ENCODE measurements at places on chromosomes 1 and 21.

DNA sequence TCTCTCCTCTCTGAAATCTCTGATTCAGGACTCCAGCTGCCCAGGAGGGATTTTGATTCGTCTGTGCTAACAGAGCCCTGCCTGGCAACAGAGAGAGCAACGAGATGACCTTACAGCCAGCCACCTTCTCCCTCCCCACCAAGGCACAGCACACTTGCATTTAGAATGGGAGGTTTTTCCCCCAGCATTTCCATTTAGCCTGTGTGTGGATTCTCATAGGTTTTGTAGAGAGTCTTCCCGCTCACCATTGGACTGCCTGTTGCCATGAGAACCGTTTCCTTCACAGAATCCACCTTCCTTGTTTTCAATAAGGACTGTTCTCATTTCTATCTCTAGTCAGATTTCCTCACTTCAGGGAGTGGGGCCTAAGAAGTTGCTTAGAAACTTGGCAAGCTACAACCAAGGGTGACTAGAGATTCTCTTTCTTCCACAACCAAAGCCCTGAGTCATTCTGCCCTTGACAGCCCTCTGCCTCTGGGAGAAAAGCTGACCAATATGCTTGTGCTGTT is 5.8 kb upstream of the IKBKE start:
- DNase-seq, result peak; percentile 65

DNA sequence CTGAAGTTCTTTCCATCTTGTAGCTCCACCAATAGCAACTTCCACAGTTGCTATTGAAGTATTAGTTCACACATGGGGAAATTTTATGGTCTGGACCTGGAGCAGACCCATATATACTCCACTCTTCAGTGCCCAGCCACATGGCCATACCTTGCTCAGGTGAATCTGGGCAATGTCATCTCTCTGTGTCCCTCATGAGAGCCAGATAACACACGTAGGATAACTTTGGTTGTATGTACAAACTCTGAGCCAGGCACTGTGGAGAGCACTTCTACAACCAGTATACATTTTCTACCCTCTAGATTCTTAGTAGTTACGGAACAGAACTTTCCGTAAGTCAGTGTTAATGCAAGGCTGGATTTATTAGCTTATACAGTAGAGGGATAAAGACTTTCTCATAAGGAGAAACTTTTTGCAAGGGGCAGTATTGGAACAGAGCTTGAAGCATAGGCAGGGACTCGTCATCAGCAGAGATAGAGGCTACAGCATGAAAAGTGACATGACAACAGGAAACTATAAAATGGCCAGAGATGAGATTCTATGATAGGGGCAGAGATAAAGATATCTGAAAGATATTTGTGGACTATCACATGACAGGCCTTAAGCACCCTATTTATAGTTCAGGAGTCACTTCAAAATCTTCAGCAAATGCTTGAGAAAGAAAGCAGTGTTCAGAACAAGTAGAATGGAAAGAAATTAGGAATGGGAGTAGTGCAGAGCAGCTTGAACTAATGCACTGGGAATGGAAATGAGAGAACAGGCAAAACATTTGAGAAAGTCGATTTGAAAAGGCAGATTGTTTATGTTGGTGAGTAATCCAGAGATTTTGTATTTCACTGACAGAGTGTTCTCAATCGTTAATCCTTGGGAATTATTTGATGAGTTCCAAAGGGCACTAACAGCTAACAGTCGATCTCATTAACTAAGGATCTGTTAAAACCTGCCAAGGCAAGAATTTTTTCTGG is 481.8 kb downstream of the USP25 start:
- peak; percentile 67 for DNase-seq

DNA sequence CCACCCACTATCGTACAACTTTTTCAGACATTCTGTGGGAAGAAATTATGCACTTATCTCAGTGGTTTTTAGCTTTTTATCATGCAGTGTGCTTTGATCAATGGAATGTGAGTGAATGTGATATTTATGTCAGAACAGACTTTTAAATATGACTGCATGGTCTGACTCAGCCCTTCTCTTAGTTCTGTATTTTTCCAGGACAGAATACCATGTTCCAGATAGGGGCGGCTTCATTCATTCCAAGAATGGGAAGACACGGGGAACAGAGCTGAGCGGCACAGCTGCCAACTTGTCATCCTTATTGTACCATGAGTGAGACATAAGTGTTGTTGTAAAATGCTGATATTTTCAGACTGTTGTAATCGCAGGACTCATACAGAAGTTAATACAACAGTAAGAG is 214.6 kb upstream of the NCAM2 start:
- peak; percentile 71 for DNase-seq

GRCh38 chr1:172246521-172247390 is 173.7 kb upstream of the C1orf105 start:
- no peak for DNase-seq

GRCh38 chr1:44803312-44804095 is 3.3 kb downstream of the PLK3 start:
- DNase-seq, result no peak

DNA sequence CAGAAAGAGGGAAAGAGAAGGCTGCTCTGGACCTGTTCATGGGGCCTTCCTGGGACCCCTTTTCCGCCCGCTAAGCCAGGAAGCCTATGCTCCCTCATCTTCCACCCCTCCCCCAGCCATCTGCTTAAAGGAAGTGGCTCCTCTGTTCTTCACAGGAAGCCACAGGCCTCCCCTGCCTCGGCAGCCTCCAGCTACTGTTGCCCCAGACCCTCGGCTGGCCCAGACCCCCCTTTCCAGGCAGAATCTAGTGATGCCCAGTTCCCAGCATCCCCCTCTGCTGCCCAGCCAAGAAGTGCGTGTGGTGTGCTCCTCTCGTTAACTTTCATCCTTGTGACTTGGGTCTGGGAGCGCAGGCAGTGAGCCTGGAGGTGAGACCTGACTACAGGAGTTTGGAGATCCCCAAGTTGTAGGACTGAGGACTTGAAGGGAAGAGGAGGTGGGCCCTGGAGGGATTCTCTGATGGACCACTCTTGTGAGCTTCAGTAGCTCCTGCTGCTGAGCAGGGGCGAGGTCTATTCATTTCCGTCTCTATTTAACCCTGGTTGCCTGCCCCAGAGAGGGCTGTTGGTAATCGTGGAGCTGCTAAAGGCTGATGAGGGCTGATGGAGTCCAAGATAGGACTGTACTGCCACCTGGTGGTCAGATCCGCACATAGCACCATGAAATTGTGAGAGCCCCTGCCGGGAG is 9.1 kb downstream of the IFI6 start:
- peak; percentile 87 for DNase-seq

DNA sequence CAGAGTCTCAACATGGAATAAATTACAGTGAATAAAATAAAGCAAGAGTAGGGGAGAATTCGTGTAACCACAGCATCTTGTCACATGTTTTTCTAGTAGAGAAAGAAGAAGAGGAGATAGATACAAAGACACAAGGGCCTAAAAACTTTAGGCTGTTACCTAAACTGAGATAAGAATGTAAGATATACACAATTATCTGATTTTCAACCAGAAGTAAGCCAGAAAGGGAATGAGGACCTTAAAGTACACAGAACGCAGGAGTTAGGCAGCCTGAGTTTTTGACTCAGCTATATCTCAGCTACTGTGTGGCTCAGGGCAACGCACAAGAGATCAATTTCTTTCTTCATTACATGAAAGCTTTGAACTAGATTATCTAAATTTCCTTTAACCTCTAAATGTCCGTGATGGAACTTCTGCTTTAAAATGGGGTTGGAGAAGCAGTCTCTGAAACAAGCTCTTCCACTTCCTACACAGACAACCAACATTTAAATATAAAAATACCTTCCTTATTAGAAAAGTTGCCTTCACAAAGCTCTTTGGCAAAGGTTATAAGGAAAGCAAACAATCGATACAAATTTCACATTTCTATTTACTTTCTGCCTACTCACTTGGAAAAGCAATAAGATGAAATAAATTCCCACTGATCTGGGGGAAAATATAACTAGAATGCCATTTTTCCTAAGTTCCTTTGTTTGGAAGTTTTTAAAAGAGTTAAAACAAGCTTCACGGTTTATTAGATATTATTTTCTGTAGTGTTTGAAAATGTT is 5.2 kb upstream of the RGS13 start:
- DNase-seq, result no peak

DNA sequence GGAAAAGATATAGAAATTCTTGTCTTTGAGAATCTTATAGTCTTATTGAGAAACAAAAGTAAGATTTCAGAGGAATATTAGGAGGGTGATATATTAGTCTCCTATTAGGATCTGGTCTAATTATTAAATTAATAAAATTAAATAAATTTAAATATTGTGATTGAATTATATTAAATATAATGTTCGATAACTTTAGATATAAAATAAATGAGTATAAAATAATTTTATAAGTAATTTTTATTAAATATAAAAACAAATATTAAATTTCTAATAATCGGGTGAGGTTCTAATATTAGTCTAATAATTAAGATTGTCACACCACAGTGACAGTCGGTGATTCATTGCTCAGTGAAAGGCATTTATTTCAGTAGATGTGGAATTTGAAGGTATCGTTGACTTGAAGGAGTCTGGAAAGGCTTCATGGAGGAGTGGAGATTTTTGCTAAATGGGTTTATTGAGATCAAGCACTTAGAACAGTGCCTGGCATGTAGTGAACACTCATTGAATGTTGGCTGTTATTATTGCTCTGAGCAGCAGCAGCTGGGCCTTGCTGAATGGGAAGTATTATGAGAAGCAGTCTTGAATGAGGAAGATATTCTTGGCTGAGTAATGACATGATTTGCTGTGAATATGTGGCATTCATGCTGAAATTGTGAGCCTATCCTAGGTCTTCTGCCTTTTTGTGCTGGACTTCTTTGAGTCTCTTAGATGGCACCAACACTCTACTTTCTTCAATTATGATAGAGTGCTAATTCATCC is 74.6 kb downstream of the USP25 start:
- DNase-seq, result peak; percentile 88

DNA sequence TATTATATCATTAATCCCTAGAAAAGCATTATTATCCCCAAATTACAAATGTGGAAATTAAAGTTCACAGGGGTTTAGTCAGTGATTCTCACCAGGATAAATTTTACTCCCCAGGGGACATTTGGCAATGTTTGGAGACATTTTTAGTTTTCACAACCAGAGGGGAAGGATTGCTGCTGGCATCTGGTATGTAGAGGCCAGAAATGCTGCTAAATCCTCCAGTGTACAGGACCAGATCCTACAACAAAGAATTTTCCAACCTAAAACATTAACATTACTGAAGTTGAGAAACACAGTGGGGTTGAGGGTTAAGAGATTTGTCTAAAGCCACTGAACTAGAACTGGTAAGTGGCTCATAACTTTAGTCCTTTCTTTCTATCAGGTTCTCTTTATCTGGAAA is 162.0 kb upstream of the SYT6 start:
- DNase-seq, result no peak

DNA sequence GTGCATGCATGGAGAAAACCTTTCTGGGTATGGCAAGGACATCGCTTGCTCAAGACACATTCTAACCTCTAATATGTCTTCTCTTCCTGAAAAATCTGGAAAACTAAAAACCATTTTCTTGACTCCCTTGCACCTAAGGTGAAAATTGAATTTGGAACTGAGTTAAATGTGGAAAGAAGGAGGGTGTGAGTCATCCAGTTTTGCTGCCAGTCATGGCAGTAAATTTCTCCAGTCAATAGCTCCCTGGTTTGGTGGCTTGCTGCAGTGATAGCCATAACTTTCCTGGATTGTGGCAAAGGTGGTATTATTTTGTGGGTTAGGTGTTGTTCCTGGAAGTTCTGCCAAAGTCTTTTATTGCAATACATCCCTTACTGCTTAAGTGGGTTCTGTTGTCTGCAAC is 2.5 kb downstream of the ZCCHC17 start:
- peak; percentile 7 for DNase-seq

GRCh38 chr1:232471250-232471649 is 158.7 kb downstream of the SIPA1L2 start:
- DNase-seq, result no peak

DNA sequence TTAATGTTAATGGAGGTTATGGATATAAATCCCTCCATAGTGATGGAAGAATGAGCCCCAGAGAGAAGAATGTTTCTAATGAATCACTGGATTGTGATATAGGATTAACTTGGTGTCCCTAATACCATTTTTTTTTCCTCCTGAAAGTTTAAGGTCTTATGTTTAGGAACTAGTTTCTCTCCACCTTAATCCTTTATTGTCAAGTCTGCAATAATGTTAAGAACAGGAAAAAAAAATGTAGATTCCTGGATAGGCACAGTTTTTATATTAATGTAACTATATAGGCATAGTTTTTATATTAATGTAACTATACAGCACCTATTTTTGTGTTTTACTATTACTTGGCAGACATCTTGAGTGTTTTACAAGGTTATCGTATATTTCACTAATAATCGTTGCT is 34.9 kb downstream of the NFIA start:
- DNase-seq, result no peak

DNA sequence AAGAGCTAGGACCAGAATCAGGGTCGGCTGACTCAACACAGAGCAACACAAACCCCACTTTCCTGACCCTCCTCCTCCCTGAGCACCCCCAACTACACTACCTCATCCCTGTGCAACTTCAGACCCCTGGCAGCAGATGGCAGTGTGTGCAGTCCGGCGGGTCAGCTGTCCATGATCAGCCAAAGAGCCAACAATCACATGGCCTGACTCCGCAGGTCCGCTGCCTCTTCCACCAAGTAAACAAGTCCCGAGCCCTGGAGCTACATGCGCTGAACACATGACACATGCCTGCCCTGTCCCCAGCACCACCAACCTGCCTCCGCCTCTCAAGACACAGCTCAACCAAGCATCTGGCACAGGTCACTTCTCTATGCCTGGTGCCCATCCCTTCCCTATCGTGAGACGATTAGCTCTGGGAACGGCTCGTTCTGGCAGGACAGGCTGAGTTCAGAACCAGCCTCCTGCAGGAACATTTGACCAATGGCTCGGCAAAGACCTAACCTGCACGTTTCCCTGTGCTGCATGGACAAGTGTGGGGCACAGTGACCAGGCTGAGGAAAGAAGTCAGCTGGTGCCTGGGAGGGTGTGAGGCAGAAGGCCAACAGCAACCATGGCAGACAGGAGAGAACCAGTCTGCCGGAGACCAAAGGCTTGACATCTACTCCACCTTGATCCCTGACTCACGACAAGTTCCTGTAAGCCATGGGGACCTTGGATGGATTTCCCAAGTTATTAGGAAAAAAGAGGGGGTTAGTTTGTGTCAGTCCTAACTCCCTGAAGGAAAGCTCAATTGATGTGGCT is 60.3 kb downstream of the CD46 start:
- DNase-seq, result peak; percentile 92

GRCh38 chr21:42381347-42381984 is 14.4 kb downstream of the TMPRSS3 start:
- DNase-seq, result no peak

GRCh38 chr1:235632506-235633401 is 16.8 kb downstream of the GNG4 start:
- no peak for DNase-seq

DNA sequence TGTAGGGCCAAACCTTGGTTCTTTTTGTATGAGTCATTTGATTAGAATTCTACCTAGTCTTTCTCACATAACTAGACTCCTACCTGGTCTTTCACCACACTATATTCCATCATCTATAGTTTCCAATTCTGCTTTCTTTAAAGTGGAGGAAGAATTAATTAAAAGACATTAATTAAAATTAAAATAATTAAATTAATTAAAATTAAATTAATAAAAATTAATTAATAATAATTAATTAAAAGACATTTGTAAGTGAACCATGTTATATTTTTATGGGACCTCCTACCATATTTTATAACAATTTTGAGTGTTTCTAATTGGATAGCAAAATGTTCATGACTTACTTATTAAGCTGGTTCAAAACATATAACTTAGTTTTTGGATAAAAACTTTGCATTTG is 77.4 kb downstream of the CCDC18 start:
- no peak for DNase-seq

- DNase-seq, result no peak
Observed at GRCh38 chr1:230823931-230824381, 44.4 kb downstream of the C1orf198 start.

All from Ammon's horn (tissue), 1 donor.